ENCODE measurements at places on chromosomes 6 and 20. TPM values are rescaled to one million over a fixed set of nuclear protein-coding genes. Genes with fewer than 3 reads are reported as not detected.

The RNF182 gene
- 1.8 TPM for total RNA-seq

The OPN5 gene
- total RNA-seq = not detected

The GJA10 gene
- not detected for total RNA-seq

The PDE10A gene
- 2.3 TPM for total RNA-seq

The C2 gene
- 2.0 TPM for total RNA-seq

The ZNF311 gene
- total RNA-seq = 1.7 TPM

The DNAH8 gene
- total RNA-seq = 0.12 TPM

The TFAP2C gene
- 9.5 TPM for total RNA-seq

The SLC4A11 gene
- total RNA-seq = 0.75 TPM

The RIN2 gene
- 58.7 TPM for total RNA-seq

The TFAP2A gene
- total RNA-seq = not detected

The WFDC5 gene
- not detected for total RNA-seq

The CALHM6 gene
- 0.89 TPM for total RNA-seq

The PNPLA1 gene
- not detected for total RNA-seq
